ENCODE measurements at places on chromosomes 1 and 21.

- DNase-seq: no peak
Observed at GRCh38 chr1:62321446-62321845, 2.2 kb upstream of the KANK4 start.

- DNase-seq: no peak
Observed at GRCh38 chr1:63935553-63935952, 161.7 kb downstream of the ROR1 start.

- DNase-seq: no peak
Observed at GRCh38 chr1:205543351-205544301, 39.2 kb downstream of the CDK18 start.

GRCh38 chr21:36825658-36826057, 126.7 kb downstream of the SIM2 start:
- no peak for DNase-seq

GRCh38 chr1:82079607-82080006, 278.9 kb downstream of the ADGRL2 start:
- DNase-seq: no peak

DNA sequence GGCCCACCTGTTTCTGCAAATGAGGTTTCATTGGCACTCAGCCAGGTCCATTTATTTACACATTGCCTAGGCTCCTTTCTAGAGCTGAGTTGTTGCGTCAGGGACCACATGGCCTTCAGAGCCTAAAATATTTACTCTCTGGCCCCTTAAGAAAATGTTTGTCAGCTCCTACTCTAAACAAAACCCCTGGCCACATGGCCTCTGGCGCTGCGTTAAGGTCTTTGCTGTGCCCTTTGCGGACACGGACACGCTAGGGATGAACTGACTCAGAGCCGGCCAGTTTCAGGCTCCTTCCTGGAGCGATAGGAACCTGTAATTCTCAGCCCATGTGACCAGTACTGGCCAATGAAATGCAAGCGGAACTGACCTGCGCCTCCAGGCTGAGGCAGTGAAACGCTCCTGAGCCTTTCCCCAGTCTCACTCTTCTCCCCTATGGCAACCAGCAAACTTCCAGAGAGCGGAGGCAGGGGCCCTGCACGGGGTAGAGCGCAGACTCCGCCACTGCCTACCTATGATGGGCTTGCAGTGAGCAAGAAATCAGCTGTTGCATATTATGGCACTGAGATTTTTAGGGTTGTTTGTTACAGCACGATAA, 160.3 kb downstream of the ETS2 start:
- DNase-seq: no peak

DNA sequence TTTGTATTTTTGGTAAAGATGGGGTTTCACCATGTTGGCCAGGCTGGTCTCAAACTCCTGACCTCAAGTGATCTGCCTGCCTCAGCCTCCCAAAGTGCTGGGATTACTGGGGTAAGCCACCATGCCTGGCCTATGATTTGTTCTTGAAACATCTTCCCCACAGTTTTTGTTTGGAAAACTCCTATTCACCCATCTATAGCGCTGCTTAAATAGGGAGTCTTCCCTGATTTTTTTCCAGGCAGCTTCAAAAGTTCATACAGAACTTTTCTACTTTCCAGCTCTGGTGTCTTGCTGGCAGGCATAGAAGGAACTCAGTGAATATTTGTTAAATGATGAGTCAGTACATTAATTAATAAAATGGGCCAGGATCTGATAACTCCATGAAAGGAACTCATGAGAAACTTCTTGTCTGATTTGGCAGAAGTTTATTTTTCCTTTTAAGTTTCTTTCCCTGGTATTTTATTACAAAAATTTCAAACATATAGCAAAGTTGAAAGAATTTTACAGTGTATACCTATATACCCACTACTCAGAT, 33.0 kb upstream of the TTC22 start:
- no peak for DNase-seq

GRCh38 chr21:39694750-39695149, 50.2 kb upstream of the IGSF5 start:
- no peak for DNase-seq

GRCh38 chr1:20057886-20058420, 12.0 kb upstream of the PLA2G5 start:
- DNase-seq: no peak

DNA sequence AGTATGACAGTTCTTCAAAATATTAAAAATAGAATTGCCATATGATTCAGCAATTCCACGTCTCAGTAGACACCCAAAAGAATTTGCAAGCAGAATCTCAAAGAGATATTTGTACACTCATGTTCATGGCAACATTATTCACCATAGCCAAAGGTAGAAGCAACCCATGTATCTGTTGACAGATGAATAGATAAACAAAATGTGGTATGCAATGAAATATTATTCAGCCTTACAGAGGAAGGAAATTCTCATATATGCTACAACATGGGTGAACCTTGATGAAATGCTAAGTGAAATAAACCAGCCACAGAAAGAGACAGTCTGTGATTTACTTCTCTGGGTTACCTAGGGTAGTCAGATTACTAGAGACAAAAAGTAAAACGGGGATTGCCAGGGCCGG, 47.0 kb downstream of the NAV1 start:
- DNase-seq: no peak

GRCh38 chr1:204044448-204044847, 28.5 kb upstream of the SOX13 start:
- no peak for DNase-seq

DNA sequence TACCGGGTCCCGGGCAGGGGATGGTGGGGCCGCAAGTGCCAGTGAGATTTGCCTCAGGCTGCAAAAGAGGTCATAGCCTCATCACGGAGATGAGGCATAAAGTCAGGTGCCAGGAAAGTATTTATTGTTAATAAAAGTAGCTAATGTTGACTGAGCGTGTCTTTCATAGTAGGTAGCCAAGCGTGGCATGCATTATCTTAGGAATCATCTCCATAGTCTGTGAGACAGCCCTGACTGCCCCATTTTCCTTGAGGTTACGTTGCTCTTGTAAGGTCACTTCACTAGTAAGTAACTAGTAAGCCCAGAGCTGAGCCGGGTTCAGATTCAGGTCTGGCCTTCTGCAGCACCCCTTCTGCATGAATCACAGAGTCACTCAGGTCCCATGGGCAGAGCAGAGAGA, 174.2 kb downstream of the CAMTA1 start:
- DNase-seq: no peak

- DNase-seq: no peak
Observed at GRCh38 chr1:228706305-228706704, 29.0 kb upstream of the RHOU start.

DNA sequence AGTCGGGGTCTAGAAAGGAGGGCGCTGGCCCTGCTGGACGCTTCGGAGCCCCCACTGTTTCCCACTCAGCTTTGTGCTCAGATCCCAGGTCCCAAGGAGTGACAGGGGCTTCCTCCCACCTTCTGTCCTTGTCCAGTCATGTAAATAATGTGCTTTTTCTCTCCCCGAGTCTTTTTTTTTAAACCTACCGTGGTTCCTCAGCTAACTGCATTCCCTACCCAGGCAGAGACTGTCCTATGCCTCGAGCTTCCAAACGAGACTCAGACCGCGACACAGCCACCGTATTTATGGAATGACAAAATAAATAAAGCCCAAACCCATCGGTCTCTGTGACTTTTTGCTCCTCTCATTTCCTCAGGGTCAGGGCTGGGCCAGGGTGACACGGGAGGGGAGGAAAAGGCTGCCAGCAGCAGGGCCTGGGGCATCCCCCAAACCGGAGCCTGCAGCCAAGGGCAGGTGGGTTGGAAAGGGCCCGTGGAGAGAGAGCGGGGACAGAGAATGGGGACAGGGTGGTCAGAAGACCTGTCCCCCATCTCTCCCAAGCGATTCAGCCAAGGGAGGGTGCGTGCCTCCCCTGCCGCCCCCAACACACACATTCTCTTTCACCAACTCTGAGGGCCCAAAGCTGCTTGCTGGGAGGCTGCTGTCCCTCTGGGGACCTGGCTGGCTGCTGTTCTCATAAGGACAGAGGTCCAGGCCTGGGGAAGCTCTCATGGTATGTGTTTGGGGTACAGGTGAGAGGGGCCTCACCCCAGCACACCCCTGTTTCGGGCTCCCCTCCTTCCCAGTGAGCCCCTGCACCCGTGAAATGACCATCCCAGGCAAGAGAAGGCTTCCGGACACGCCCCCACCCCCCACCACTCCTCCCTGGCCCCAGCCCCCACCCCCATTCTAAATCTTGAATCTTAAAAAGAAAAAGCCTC, 55.4 kb downstream of the KCNAB2 start:
- no peak for DNase-seq

GRCh38 chr1:87402241-87403002, 73.7 kb downstream of the LMO4 start:
- no peak for DNase-seq

GRCh38 chr1:1371364-1371745, 3.7 kb downstream of the AURKAIP1 start:
- DNase-seq: no peak

DNA sequence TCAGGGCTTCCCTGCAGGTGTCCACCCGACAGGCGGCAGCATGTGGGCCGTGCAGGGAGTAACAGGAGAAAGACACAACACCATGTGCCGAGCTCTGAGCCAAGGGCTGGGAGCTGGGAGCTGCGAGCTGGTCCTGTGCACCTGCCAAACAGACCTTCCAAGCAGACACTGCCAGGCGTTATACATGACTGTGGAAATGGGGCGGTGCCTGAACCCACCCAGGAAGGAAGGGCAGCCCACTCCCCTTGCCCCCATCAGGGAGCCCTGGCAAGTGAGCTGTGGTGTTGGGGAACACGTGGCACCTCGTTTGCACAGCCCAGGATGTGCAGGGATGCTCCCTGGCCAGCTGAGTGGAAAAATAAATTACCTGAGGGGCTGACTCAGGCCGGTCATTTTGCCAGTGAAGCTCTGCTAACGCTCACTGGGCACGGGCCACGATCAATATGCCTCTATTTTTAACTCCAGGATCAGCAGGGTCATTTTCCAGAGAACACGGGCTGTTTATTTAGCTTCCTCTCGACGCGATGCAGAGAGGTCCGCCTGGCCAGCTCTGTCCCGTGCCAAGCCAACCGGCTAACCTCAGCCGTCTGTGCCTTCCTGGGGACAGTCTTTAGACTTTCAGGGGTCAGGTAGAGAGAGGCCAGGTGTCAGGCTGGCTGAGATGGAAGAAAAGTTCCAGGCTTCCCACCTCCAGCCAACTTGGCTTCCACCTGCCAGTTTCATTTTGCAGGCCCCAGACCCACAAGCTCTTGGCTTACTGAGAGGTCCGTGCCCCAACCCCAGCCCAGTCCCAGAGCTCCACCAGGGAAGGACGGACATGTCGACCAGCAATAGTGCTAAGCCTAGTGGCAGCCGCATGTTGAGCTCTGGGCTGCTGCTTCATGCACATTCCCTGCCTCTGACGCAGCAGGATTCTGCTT, 196.7 kb upstream of the VAMP3 start:
- no peak for DNase-seq

DNA sequence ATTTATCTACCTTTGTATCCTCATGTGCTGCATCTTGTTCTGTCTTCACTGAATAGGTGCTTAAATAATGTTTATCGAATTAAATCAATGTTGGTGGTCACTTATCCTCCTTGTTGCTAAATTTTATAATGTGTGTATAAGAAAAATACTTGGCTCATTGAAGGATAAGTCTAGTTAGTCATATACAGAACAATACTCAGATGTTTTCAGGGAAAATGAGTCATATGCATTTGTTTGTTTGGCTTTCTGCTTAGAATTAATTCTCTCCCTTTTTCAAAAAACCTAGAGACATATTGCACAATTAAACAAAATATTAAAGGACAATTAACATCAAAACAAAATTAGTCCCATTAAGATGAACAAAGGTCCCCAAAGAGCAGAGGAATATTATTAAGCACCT, 89.0 kb downstream of the UBE2U start:
- no peak for DNase-seq

DNA sequence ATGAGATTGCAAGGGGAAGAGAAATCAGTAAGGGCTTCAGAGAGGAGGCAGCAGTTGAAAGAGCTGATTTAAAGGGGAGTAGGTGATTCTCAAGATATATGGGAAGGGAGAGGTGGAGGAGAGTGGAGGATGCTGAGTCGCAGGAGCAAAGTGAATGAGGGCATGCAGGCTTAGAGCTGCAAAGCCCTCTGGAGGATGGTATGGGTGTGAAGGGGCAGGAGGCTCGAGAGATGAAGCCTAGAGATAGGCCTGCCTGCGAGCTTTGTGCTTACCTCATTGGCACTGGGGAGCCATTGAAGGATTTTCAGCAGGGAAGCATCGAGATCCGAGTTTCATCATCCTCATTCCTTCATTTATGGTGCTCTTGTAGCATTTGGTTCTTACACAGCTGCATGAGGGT, 15.8 kb upstream of the SH2D2A start:
- no peak for DNase-seq

- DNase-seq: no peak
Observed at GRCh38 chr1:219427403-219427802, 185.5 kb downstream of the ZC3H11B start.

GRCh38 chr1:217881131-217881543, 250.0 kb downstream of the SPATA17 start:
- no peak for DNase-seq

- no peak for DNase-seq
Observed at GRCh38 chr1:205772607-205773032, 2.7 kb downstream of the RAB29 start.

- DNase-seq: no peak
Observed at GRCh38 chr1:81330521-81330920, 470.2 kb upstream of the ADGRL2 start.

GRCh38 chr1:157771661-157772425, 5.1 kb downstream of the FCRL2 start:
- DNase-seq: no peak

DNA sequence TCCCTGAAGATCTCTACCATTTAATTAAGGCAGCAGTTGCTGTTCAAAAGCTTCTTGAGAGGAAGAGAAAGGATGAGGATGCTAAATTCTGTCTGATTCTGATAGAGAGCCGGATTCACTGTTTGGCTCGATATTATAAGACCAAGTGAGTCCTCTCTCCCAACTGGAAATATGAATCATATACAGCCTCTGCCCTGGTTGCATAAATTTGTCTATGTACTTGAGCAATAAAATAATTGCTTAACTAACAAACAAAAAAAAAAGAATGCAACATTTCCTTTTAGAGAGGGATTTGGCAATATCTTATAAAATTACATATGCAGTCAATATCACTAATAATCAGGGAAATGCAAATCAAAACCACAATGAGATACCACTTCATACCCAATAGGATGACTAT, 26.8 kb downstream of the ALDH9A1 start:
- DNase-seq: no peak

DNA sequence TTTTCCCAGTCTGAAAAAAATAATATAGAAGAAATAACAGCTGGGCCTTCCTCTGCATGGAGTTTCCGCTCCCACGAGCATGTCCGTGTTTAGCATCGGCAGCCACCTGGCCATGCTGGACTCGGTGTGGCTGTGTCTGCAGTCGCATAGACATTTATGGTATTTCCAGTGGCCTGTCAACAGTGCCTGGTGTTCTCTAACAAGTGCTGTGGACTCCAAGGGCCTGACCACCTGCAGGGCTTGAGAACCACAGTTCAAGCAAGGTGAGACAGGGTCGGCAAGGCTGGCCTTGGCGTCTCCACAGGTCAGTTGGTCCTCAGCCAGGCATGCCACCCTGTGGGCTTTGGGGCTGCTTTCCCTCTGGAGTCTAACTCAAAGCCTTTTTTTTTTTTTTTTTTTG, 124.8 kb downstream of the PGBD5 start:
- DNase-seq: no peak
